ENCODE measurements at places on chromosomes 2 and 18.

GRCh38 chr2:17615728-17616351 is 75.3 kb downstream of the VSNL1 start:
- DNase-seq, result peak; percentile 40

- DNase-seq, result no peak
Measured at GRCh38 chr2:39099870-39100728, 20.8 kb downstream of the SOS1 start.

DNA sequence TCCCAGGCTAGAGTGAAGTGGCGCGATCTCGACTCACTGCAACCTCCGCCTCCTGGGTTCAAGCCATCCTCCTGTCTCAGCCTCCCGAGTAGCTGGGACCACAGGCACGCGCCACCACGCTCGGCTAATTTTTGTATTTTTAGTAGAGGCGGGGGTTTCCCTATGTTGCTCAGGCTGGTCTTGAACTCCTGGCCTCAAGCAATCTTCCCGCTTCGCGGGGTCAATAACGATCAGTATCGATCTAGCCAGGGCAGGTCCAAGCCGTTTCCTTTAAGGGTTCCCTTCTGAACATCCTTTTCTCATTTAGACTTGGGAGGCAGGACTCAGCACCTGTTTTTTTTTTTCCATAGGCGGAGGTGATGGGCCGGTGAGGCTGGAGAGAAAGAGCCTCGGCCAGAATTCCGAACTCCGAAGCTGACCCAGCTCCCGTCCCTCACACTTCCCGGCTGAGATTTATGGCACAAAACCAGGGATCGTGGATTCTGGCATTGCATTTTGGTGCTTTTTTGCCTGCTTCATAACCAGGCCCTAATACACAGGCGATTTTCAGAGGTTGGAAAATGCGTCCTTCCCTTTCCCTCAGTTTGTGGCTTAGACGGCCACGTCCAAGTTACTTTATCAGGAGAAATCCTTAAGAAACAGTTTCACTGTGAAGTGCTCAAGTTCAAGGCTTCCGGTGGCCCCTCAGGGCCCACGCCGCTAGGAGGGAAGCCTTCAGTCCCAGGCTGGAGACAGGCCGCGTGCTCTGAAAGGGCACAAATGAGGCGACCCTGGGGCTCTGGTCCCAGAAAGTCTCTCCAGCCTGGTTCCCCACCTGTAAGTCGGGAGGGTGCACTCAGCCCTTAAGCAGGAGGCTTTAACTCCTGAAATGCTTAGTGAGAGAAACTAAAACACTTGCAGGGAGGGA is 998 bp upstream of the SLC66A3 start:
- no peak for DNase-seq

DNA sequence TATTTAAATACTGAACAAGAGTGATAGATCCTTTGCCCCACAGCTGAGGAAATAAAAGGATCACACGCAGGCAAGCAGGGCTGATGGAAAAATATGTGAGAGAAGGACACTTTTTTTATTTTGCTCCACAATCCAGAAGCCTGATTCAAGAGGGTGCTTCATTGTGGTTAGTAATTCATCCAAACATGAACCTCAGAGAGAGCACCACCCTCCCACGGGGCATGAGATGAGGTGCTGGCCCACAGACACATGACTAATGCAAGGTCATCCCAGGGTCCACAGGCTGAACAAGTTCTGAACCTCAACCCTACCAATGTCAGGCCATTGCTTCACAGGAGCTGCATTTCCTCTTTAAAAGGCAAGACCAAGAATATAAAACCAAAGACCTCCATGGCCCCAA is 239.6 kb downstream of the MREG start:
- peak; percentile 20 for DNase-seq

DNA sequence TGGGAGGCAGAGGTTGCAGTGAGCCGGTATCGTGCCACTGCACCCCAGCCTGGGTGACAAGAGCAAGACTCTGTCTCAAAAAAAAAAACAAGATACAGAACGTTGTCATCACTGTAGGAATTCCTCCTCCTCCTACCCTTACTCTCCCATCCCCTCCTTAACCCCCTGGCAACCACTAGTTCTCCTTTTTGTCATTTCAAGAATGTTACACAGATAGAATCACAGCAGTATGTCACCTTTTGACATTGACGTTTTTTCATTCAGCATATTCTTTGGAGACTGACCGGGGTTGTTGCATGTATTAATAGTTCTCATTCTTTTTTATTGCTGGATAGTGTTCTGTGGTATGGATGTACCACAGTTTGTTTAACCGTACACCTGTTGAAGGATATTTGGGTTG is 32.4 kb downstream of the TTLL4 start:
- no peak for DNase-seq

DNA sequence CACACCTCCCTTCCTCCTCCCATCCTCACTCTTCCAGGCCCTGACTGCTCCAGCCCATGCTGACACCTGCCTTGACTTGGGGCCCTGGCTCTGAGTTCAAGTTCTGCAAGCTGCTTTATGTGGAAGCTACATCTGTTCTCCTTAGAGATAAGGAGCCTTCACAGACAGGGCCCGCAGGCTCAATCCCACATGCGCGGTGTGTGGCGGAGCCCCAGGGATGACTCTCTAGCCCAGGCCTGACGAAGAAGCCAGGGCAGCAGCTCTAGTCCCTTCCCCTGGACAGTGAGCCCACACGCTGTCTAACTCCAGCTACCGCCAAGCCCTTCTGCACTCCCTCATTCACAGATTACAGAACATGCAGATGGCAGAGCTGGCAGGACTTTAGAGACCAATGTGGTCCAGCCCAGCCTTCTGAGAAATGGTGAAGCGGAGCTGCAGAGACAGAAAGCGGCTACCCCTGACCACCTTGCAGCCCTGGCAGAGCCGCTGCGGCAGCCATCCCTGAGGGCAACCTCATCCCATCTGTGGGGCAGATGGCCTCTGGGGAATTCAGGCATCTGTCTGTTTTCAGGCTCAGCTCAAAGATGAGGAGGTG is 304.3 kb downstream of the CELF4 start:
- DNase-seq, result no peak

DNA sequence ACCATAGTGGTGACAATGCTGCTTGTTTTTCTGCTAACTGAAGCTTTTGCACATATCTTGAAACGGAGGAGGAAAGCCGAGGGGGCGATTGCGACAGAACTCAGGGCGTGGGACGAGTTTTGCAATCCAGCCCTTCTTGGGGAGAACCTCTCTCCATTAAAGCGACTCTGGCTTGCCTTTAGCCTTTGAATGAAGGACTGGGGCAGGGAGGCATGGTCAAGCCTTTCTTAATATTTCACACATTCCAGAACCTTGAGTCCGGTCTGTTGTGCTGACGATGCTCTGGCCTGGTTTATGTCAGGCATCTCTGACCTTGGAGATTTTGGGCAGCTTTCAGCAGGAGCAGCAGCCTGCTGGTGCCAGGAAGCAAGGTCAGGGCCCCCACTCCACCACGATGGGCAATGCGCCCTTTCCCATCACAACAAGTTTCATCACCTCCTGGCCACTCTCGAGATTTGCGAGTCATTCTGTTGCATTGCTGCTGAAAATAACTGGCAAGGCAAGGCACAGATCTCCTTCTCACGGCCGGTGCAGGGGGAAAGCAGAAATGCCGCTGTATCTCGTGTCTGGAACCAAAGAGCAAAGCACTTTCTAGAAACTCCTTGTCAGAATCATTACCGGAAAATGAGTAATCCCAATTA is 10.8 kb downstream of the EMILIN2 start:
- no peak for DNase-seq

DNA sequence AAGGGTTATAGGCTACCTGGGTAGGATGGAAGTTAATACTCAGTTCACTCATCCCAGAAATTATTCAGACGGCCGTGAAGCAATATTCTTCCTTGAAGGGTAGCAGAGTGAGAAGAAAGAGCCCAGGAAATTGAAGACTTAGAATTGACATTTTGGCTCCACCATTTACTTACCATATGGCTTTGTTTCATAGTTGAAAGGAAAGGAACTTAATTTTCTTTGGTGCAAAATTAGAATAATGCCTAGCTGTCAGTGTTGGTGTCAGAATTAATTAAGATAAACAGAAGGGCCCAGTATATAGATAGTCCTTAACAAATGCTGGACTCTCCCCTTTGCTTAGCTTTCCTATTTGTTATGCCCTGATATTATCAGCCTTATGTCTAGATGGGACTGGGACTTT is 263.2 kb downstream of the KCNJ3 start:
- no peak for DNase-seq

DNA sequence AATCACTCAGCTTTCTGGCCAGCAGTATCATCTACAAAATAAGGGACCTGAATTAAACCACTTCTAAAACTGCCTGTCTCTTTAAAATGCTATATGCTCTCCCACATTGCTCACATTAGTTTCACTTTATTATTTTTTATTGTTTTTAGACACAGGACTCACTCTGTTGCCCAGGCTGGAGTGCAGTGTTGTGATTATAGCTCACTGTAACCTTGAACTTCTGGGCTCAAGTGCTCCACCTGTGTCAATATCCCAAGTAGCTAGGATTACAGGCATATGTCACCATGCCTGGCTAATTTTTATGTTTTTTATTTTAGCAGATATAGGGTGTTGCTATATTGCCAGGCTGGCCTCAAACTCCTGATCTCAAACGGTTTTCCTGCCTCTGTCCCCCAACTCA is 591.3 kb upstream of the ZNF804A start:
- no peak for DNase-seq
